Ovary (tissue), 10 donors: ENCODE measurements at places on chromosomes 7 and 10.

DNA sequence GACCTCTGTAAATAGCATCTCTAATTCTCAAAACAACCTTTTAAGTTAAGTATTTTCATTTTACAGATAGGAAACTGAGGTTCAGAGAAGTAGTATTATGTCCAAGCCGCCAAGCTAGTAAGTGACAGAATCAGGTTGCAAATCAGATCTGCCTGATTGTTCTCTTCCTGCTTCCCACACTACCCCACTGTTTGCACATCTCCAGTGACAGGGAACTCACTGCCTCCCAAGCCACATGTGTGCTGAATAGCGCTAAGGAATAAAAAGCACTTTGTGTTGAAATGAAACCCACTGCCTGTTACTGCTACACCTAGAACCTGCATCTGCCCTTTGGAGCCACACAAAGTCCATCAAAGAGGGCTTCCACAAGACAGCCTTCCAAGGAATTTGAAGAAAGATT, 45.1 kb upstream of the WDR11 start:
- no peak for DNase-seq

DNA sequence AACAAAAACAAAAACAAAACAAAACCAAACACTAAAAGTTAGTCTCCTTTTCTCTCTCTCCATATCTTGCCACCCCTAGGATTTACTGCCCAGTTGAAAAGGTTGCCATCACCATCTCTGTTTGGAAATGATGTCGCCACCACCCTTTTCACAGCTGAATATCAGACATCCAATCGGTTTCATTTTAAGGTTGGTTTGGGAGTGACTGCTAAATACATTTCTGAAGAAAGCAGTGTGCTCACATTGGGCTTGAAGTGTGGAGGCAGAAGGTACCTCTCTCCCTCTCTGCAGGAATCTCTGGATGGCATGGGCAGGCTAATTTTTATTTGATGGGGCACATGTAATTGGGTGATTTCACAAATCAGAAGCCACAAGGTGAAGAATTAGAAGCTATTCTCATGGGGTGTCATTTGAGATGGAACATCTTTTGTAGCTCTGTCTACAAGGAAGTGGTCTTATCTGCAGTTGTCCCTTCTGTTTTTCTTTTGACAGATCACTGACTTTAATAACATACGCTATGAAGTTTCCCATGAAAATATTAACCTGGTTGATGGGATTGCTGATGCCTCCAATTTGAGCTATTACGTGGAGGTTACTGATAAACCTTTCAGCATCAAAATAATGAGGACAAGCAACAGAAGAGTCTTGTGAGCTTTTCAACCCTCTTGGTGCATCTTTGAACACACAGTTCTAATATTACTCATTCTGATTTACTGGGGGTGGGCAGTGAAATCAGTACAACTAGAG, 20.1 kb downstream of the MGAM2 start:
- DNase-seq, result no peak

GRCh38 chr7:114788706-114789105, 133.2 kb upstream of the MDFIC start:
- no peak for DNase-seq

DNA sequence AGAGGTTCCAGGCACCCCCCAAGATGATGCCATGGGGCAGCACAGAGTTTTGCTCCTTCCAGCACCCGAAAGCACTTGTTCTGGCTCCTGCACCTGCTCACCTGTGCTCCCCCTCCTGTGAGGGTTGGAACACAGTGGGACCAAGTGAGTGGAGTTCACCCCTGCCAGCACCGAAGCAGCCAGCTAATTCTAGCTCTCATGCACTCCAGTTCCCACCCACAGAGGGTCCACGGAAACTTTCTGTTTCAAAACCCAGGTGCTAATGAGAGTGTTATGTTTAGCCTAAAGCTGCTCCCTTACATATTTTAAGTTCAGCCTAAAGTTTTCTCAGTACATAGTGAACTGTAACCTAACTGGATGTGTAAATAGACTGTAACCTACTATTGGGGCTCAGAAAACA, 42.6 kb upstream of the SLC35G1 start:
- no peak for DNase-seq

- DNase-seq, result no peak
Measured at GRCh38 chr10:79416578-79417255, 28.7 kb downstream of the ZCCHC24 start.

GRCh38 chr7:43108255-43109011, 4.0 kb upstream of the HECW1 start:
- peak; percentile 28 for DNase-seq

DNA sequence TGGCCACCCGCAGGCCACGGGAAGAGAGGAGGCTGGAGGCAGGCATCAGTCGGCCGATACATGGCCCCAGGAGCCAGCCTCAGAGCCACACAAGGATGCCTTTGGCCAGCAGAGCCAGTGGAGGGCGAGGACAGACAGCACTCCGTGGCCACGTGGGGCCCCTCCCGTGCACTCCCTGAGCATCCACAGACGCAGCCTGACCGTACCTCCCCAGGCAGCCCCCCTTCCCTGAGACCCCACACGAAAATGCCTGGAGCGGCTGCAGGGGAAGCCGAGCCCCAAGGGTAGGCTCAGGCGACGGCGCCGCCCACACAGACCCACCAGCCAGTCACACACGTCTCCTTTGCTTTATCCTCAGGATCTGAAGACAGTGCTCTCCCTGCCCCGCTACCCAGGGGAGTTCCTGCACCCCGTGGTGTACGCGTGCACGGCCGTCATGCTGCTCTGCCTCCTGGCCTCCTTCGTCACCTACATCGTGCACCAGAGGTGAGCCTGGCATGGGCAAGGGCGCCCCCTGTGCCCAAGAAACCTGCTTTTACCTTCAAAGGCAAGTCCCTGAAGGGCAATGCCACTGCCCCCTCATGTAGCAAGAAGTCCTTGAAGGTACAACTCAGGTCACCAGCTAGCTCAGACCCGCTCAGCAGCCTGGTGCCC, 9.0 kb downstream of the ADGRA1 start:
- DNase-seq, result no peak

- DNase-seq, result no peak
Measured at GRCh38 chr10:37721100-37721499, 136.3 kb downstream of the ZNF248 start.
